ENCODE measurements at places on chromosomes 7 and 10.
A peak's percentile ranks its signal among the peaks of the same experiment; 100 is the strongest.

GRCh38 chr10:4062751-4063150, 277.7 kb upstream of the KLF6 start:
- DNase-seq: no peak

DNA sequence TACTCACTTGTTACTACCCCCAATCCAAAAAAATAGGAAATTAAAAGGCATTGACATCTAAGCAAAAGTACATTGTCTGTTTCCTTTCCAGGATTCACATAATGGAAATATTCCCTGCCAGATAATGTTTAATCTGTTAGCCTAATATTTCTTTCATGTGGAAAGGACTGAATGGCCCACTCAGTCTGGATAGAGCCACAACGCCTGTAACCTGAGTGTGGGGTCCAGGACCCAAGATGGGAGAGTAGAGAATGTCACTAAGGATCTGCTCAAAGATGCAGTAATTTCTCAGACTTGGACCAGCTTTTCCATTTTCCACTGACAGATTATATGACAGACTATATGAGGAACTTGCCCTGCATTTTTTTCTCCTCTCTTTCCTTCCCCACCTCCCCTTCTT, 1088.9 kb downstream of the KCNMA1 start:
- DNase-seq: no peak

GRCh38 chr7:35780070-35780469, 20.8 kb upstream of the SEPTIN7 start:
- no peak for DNase-seq

DNA sequence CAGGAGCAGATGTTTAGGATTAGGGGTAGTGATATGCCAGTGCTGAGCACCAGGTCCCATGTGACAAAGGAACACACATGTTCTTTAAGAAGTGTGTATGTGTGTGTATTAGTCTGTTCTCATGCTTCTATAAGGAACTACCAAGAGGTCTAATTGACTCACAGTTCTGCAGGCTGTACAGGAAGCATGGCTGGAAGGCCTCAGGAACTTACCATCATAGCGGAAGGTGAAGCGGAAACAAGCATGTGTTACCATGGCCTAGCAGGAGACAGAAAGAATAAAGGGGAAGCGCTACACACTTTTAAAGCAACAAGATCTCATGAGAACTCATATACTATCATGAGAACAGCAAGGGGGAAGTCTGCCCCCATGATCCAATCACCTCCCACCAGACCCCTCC, 22.8 kb upstream of the PDZD8 start:
- no peak for DNase-seq

GRCh38 chr10:107031931-107032699, 132.4 kb downstream of the SORCS1 start:
- DNase-seq: no peak

DNA sequence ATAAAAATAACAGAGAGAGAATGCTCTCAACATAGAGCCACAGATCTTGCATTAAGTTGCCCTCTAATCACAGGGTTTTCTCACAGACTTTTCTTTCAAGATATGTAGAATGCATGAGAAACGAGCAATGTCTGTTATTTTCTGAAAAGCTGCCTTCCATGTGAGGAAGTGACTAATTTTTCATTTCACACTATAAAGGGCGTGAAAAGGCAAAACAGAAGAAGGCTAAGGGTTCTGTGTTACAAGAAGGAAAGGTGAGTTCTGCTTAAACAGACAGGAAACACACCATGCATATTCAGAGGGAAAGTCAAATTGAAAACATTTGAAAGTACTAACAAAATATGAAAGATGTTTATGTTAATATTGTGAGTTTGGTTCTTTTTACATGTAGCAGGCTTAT, 189.2 kb downstream of the SEMA3D start:
- DNase-seq: no peak

GRCh38 chr7:65404020-65404419, 30.4 kb downstream of the ZNF92 start:
- no peak for DNase-seq

- DNase-seq: no peak
These were observed 353.3 kb upstream of the SORCS1 start for GRCh38 chr10:107517811-107518210.

GRCh38 chr10:209357-209756, 74.1 kb downstream of the ZMYND11 start:
- no peak for DNase-seq

- no peak for DNase-seq
These were observed 523.7 kb upstream of the GALNT17 start for GRCh38 chr7:70608229-70608628.

GRCh38 chr10:127149501-127150081, 46.8 kb downstream of the INSYN2A start:
- no peak for DNase-seq

DNA sequence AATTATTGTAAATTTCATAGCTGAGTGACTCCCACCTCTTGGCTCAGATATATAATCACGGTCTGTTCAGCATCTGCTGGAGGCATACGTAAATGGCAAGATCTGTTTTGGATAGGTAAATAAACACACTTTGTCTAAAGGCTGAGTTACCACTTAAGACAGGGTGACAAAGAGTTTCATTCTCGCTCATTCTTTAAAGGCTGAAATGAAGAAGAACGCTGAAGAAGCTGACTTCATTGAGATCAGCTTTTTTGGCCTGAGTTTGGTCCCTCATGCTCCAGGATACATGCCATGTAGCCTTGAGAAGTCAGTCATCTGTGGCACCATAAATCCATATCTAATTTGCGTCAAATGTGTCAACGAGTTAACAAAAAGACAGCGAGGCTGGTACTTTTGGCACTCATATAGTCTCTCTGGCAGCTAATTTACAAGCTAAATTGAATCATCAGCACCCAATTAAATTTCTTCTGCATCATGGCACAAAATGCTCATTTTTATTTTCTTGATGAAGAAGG, 309.9 kb downstream of the GPAM start:
- no peak for DNase-seq

GRCh38 chr10:103350517-103351260, at the start of gene PCGF6:
PCGF6 (minus strand) TSS chr10:103351140; CDS start chr10:103351066, 74 bp downstream.
- peak; percentile 82 for DNase-seq

GRCh38 chr10:26215935-26216584, 514 bp upstream of the GAD2 start:
- no peak for DNase-seq

- no peak for DNase-seq
These were observed 160.4 kb downstream of the GRID1 start for GRCh38 chr10:86206240-86206579.

- DNase-seq: no peak
These were observed 23.1 kb upstream of the ZMIZ1 start for GRCh38 chr10:79045566-79046175.

- no peak for DNase-seq
These were observed 152.9 kb upstream of the INHBA start for GRCh38 chr7:41855798-41856197.

- no peak for DNase-seq
These were observed 29.9 kb downstream of the ADCYAP1R1 start for GRCh38 chr7:31082017-31082416.

DNA sequence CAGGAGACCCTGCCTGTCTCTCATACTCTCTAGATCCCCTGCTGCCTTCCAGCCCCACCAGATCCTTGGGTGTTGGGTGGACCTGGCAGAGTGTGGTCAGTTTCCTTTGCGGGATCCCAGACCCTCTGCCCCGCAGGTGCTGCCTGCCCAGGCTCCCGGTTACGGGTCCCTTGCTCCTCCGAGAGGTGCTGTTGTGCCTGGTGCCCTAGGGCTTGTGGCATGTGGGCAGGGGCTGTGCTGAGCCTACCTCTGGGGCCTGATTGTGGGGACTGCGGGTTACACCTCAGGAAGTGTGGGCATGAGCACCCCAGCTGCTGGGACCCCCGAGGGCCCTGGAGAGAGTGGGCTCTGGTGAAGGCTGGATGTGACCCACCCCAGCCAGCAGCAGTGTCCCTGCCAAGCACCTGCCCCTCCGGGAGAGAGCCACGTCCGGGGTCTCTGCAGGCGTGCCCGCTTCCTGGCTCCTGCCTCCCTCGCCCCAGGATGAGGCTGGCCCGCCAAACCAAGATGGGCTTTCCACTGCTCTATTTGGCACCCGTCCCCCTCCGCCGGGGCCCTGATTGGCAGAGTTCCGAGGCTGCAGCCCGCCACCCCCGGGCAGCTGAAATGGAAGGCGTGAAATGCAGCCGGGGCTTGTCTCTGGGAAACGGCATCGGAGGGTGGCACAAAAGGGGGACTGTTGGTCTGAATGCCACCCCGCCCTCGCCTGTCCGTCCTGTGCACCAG, 17.0 kb downstream of the CLIP2 start:
- DNase-seq: no peak

DNA sequence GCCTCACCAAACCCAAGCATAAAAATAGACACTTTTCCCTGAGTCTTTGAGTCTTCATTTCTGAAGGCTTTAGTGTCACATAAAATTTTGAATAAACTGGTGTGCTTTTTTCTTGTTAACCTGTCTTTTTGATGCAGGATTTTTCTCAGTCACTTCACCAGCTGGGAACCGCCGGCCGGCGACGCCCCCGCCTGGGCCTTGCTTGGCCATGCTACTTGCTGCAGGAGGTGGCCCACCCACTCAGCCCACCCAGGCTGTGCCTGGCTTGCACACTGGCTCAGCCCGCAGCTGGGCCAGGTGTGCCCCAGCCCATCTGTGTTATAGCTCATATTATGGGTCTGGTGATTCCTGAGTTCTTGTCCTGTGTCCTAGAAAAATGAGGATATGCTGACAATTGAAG, 247.4 kb upstream of the CACNA2D1 start:
- DNase-seq: no peak

- DNase-seq: no peak
These were observed 23.4 kb upstream of the AKR1C3 start for GRCh38 chr10:5070648-5071410.

DNA sequence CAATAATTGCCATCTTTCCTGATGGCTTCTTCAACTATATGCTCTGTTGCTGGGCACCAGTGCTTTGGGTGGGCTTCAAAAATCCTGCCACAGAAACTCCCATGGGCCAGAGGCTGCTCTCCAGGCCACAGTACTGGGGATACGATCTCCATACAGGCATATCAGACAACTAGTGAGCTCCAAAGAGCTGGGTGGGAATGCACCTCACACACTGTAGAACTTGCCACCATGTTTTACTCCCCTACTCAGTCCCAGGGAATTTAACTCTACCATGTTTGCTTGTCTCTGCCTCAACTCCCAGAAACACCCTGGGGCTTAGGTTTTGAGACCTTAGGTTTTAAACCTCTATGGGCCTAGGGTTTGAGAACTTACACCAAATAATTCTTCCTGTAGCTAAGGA, 20.5 kb upstream of the TRUB1 start:
- no peak for DNase-seq

GRCh38 chr7:134420424-134421125, 38.3 kb downstream of the AKR1B1 start:
- peak; percentile 43 for DNase-seq

DNA sequence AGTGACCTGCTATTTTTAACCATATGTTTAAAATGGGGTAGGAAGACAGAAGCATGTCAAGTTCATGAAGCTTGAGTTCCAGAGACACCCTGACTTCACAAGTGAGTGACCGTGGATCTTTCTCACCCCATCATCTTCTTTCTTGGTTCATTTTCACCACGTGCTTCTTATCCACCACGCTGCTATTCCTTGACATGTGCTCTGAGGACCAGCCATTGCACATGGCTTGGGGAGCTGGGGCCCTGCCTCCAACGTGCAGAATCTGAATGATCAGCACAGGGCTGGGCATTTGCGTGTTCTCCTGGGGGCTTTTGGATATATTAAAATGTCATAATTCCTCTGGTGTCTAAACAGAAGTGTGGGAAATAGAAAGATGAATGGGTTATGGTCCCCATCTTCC, 25.0 kb upstream of the GTPBP4 start:
- DNase-seq: no peak

GRCh38 chr7:68840991-68841390, 757.3 kb upstream of the AUTS2 start:
- DNase-seq: no peak

GRCh38 chr7:84720456-84721097, 466.3 kb downstream of the SEMA3D start:
- no peak for DNase-seq

DNA sequence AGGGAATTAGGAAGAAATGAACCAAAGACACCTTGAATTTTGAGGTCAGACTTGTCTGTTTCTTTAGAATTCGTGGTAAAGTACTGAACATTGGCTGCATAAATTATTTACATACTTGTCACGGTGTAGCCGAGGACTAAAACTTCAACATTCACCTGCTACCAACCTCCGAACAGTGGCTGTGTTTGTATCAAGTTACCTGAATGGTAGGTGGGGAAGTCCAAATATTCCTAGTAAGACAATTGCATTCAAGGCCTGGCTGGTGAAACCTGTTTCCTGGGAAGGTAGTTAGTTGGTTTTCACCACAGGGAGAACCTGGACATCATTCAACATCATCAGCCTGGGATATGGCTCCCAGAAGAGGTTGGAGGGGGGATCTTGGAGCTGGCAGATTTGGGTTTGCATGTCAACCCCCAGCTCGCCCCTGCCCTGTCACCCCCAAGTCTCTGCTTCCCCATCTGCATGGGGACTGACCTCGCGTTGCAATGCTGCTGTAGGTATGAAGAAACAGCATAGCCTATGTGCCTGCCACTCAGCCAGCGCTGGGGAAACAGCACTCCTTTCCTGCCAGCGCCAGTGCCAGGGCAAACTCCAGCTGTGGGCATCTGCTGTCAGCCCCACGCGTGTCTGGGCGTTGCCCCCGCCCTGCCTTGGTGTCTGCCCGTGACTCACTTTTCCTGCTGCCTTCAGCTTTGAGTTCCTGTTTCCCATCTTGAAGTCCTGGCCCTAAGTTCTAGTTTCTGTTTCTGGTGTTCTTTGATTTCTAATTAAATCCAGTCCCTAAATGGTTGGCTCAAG, 12.7 kb upstream of the LARP4B start:
- no peak for DNase-seq

DNA sequence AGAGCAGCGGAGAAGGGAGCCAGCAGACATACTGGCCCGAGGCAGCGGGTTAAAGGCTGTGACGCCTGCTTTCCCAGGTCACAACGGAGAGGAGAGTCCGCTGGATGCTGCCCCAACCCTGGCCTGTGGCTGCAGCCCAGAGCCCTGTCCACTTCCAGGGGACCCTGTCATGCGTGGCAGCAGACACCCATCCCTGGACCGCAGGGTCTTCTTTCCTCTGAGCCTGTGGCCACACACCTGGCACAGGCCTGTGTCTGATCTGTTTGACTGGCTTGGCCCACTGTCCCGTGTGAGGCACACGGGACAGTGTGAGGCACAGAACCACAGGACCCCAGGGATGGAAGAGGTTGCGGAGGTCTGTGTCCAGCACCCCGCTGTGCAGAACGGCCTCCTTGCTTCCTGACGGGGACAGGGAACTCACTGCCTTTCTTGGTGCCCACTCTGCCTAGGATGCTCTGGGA, 42.4 kb downstream of the INSIG1 start:
- no peak for DNase-seq

DNA sequence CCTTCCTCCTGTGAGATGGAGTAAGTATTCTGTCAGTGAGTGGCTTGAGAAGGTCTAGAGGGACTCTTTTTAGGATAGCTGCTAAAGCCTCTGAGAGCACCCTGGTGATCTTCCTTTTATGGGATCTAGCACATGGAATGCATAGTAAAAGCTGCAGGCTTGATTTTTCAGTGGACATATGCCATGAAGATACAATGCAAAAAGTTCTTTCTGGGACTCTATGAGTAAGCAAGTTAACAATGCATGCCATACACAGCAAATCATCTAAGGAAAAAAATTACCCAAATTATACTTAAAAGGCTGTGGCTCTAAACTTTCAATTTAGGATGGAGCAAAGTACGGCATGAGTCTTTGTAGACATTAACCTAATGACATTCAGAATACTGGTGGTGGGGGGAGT, 154.5 kb downstream of the SGMS1 start:
- DNase-seq: no peak
